ENCODE measurements at places on chromosomes 5 and 9. TPM values are rescaled to one million over a fixed set of nuclear protein-coding genes. Genes with fewer than 3 reads are reported as not detected.

Gene FOXD4
- total RNA-seq, result under 0.01 TPM

Gene PCDHA1
- total RNA-seq, result 0.09 TPM

Gene CCDC69
- total RNA-seq, result 2.0 TPM

Gene IL9
- not detected for total RNA-seq

Gene CDC25C
- 0.30 TPM for total RNA-seq

Gene NRG2
- total RNA-seq, result under 0.01 TPM

Gene GNAQ
- total RNA-seq, result 73.3 TPM

Gene APBA1
- total RNA-seq, result 9.8 TPM

Gene HBEGF
- total RNA-seq, result 27.0 TPM

Gene DBH
- total RNA-seq, result not detected

Gene PTGDS
- 21.4 TPM for total RNA-seq

Gene IL6ST
- total RNA-seq, result 481 TPM

Gene PKN3
- 1.7 TPM for total RNA-seq

Gene SEMA5A
- total RNA-seq, result 19.3 TPM

Gene PCDHGA1
- total RNA-seq, result 0.69 TPM

Gene ECSCR
- total RNA-seq, result 0.74 TPM

All from smooth muscle cell of the umbilical artery (primary cell).